Thoracic aorta (tissue), 2 donors: ENCODE measurements at places on chromosomes 5 and 9.

DNA sequence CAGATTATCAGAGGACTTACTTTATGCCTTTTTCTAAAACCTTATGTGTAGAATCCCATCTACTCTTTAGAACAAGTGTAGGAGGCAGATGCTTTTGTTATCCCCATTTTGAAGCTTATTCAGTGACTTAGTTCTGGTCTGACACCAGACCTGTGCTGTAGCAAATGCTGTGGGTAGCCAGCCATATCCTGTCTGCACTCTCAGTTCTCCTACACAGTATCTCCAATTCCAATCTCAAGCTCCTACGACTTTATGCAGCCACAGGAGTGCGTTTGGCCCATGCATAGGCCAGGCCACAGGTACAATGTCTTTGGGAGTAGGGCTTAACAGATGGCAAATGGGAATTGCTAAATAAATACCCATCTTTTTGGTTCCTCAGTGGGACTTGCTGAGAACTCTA, 292.6 kb downstream of the MCTP1 start:
- no peak for DNase-seq

DNA sequence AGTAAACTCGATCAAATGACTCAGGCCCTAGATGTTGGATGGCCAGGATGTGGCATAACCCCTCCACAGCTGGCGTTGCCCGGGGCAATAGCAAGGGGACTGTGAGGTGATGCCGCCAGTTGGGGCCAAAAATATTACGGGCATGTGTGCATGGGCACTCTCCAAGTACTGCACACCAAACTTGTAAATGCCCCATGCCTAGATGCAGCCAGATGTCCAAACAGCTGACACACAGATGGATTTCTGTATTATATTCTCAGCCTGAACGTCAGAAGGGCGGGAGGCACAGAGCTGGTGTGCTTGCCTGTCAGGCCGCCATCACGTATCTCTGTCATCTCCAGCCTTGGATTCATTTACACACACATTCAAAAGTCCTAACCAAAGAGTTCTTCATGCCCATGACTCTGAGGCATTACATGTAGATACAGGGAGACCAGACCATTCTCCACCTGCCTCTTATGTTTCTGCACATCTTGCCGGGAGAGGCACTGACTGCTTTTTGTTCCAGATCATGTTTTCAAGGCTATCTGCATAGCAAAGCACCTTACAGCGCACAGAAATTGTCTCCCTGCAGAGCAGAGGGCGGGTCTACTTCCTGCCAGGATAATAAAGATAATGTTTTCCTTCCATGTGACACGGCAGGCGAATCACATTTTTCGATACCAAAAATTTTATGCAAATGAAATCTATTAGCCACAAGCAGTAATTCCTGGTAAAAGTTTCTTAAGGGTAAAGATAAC, 200.9 kb upstream of the ADAMTS16 start:
- DNase-seq, result no peak

DNA sequence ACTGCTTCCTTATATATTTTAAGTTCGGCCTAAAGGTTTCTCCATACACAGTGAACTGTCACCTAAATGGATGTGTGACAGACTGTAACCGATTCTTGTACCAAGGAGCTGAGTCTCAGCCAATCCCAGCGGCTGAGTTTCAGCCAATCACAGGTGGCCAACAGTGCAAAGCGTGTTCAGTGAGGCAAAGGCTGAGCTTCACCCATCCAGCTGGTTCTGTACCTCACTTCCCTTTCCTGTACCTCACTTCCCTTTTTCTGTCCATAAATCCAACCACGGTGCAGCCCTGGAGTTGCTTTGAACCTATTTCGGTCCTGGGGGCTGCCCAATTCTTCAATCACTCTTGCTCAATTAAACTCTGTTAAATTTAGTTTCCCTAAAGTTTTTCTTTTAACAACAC, 15.7 kb upstream of the TBC1D9B start:
- DNase-seq, result no peak

- no peak for DNase-seq
Observed at GRCh38 chr5:55188656-55189540, 15.9 kb upstream of the CDC20B start.

GRCh38 chr9:113963017-113963620, 87.0 kb downstream of the ZNF618 start:
- DNase-seq, result no peak

GRCh38 chr5:171697221-171698102, 88.2 kb upstream of the SMIM23 start:
- no peak for DNase-seq

GRCh38 chr9:15280647-15281046, 26.4 kb downstream of the TTC39B start:
- no peak for DNase-seq

GRCh38 chr5:144356489-144356888, 185.8 kb downstream of the KCTD16 start:
- no peak for DNase-seq

GRCh38 chr5:180690562-180690961, 41.2 kb upstream of the FLT4 start:
- no peak for DNase-seq

DNA sequence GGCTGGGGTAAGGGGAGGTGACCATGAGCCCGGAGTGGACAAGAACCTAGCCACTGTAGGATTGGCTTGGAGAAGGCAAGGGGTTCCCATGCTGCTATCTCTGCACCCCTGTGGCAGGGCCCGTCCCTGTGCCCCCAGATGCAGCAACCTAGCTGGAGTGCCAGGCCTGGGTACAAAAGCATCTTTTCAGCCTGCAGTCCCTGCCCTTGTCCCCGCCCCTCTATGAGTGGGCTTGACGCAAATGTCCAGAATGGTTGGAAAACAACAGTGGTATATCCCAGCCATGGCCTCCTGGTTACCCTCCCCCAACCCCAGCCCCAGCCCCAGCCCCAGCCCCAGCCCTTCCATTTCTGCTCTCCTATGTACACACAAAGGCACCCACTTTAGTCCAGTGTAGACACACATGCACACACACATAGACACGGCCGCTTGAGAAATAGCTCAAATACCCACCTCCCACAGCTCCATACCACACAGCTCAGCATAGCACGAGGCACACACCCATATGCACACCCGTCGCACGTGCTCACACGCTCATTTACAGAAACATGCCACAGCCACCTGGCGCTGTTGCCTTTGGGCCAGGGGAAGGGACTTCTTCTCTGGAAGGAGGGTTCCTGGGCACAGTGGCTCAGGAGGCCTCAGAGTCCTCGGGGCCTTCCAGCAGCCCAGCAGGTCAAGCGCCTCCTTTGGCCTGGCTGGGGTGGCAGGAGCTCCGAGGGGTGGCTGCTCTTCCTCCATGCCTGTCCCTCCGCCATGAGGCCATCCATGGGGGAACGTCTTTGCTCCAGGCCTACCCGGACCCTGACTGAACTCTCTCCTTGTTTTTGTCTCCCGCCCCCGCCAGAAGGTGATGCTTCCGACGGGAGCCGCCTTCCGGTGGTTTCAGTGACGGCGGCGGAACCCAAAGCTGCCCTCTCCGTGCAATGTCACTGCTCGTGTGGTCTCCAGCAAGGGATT, 34.1 kb downstream of the CXXC5 start:
- DNase-seq, result no peak

GRCh38 chr9:78033870-78034269, 2.3 kb upstream of the GNAQ start:
- DNase-seq, result no peak

DNA sequence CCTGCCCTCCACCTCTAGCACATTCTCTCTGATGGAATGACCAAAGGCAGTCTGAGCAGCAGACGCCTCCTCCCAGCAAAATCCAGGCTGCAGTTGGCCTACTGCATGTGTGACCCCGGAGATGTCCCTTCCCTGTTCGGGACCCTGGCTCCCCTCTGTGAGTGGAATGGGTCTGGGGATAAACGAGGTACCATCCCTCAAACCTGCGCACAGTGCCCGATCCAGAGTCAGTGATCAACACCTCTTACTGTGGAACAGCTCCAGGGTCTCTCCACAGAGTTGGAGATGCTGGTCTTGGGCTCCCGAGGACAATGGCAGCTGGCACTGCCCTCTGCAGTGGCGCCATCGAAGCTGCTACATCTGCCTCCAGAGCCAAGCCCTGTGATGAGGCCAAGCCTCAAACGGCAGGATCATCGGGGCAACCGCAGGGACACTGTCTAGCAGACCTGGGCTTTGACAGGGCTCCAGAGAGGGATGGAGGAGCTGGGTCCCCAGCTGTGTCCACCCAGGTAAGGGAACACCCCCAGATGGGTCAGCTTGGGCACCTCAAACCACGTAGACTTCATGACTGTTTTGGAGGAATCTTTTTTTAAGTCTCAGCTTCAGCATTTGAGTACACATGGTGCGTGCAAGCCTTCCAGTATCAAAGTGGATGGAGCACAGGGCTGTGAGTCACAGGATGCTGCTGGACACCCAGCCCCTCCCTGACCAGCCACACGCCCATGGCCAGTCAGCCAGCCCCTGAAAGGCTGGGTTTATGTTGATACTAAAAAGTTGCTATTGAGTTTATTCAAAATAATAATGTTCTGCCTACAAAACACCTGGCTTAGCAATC, 13.0 kb downstream of the MED10 start:
- no peak for DNase-seq

DNA sequence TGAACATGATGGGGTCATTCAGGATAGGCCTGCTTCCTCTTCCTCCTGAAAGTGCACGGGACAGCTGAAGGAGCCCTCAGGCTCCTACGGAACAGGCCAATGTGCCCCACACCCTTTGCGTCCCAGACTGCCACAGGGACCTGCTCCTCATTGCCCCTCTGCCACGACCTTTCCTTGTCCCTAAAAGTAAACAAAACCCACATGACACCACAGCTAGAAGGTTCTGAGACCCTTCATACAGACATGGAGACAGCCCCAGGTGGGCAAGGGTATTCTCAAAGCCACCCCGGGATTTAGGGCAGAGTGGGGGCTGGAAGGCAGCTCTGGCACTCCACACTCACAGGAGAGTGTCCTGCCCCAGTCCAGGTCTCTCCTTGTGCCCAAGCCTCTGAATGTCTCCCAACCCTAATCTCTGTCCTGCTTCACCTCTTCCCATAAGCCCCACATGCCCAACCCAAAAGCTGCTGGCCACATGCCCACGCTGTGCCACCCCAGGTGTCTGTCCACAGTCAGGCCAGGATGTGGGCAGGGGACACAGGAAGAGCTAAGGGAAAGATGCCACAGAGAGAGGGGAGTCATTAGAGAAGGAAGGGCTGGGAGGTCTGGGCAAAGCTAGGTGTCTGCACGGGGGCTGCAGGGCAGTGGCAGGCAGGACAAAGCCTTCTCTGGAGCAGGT, 800 bp downstream of the AMBP start:
- no peak for DNase-seq

DNA sequence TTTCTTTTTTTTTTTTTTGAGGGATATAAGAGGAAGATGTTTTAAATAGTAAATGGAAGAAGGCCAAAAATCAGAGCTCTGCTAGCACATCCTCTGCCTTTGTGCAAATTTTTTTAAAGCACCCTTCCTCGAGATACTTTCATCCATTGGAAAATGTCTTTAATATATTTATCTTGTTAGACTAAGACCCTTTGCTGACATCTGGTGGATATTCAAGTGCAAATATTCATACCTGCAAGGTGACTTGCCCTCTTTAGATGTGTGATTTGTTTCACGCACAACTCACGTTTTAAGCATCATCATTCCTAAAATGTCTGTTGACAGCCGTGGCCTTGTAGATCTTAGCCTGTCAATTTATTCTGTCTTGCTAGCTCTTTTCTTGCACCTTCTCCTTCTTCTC, 258.5 kb downstream of the AGTPBP1 start:
- no peak for DNase-seq
